ENCODE measurements at places on chromosomes 7 and 10. TPM values are rescaled to one million over a fixed set of nuclear protein-coding genes. Genes with fewer than 3 reads are reported as not detected.

Gene GNAT3
- total RNA-seq: not detected

Gene SNX13
- total RNA-seq: 43.1 TPM

Gene COL1A2
- total RNA-seq: 0.34 TPM

Gene PPP1R3A
- total RNA-seq: not detected

Gene GPR146
- total RNA-seq: 1.2 TPM

Gene MYPN
- not detected for total RNA-seq

Data from nasal cavity respiratory epithelium epithelial cell of viscerocranial mucosa (primary cell).